A549 (cell line): ENCODE measurements at places on chromosomes 7 and 10. TPM values are rescaled to one million over a fixed set of nuclear protein-coding genes. Genes with fewer than 3 reads are reported as not detected.

DNA sequence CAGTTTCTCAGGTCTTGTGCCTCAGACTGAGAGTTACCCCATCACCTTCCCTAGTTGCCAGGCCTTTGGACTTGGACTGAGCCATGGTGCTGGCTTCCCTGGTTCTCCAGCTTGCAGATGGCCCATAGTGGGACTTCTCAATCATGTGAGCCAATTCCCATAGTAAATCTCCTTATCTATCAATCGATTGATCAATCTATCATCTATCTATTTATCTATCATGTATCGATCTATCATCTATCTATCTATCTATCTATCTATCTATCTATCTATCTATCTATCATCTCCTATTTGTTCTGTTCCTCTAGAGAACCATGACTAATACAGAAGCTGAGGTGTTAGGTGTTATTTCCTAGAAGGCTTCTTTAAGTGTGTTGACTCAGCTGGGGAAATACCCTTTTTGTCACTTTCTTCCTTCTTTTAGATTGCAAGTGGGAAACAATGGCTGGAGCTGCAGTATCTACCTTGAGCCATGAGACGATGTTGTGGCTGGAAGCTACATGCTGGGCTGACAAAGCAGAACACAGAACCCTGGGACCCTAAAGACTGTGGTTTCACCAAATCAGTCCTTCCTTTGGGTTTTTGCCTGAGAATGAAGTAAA lies 234.7 kb upstream of the GLI3 start:
- DNase-seq: no peak

- DNase-seq: no peak
These were observed 23.2 kb downstream of the TPK1 start for GRCh38 chr7:144812379-144813283.

GRCh38 chr7:133575726-133576440 lies 323.0 kb downstream of the EXOC4 start:
- no peak for DNase-seq

- DNase-seq: no peak
These were observed 240.0 kb downstream of the SKAP2 start for GRCh38 chr7:26624431-26624830.

Gene SDK1
- 0.28 to 0.65 TPM (median 0.29 TPM) in 3 replicates for polyA plus RNA-seq

Gene IFIT3
- polyA plus RNA-seq: 2.1 to 2.4 TPM (median 2.2 TPM) in 3 replicates

Gene BET1
- polyA plus RNA-seq: 27.5 to 31.5 TPM (median 31.0 TPM) in 3 replicates

GRCh38 chr10:97876402-97876801 lies 26.8 kb downstream of the GOLGA7B start:
- DNase-seq: no peak

DNA sequence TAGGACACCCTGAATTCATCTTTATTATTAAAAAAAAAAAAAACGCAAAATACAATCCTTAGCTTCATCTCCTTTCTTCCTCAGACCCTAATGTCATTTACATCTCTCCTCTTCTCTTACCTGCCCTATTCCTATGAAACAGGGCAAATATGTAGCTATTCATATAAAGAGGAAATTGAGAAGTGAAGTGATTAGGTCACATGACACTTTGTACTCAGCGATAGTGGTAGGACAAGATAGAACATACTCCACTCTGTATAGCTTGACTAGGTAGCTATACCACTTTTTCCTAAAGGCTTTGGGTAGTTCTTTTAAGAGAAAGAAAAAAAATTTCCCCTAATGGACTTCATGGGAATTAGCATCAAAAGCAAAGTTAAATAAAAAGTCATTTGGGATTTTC lies 6.2 kb upstream of the CELF2 start:
- DNase-seq: no peak

Gene OR9A2
- not detected in 3 replicates for polyA plus RNA-seq

DNA sequence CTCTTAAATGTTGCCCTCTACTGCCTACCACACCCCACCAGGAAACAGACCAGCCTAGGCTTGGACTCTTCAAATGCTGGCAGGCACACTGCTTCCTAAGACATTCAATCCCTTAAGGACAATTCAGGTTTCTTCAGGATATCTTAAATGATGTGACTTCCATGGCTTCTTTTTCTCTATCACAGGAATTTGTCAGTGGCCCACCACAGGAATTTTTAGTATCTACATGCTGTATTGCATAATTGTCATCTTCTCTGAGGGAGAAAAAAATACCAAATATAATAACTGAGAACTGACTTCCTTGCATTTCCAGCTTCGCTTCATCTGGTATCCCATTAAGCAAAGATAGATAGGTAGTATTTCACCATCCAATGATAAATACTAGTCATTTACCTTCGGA lies 129.3 kb downstream of the WNT2 start:
- DNase-seq: no peak

DNA sequence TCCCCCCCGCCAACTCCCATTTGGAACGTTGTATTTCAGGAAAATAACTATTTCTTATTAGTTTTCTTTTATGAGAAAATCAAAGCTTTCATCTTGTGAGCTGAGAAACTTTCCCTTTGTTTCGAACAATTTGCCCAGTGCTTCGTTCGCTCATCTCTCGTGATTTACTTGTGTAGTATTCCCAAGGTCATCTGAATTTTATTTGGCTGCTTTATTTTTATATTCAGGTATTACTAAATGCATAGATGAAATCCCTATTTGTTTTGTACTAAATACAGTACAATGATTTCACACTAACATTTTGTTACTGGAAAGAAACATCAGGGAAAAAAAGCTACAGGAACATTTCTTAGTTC lies 12.0 kb upstream of the EBLN1 start:
- DNase-seq: no peak

DNA sequence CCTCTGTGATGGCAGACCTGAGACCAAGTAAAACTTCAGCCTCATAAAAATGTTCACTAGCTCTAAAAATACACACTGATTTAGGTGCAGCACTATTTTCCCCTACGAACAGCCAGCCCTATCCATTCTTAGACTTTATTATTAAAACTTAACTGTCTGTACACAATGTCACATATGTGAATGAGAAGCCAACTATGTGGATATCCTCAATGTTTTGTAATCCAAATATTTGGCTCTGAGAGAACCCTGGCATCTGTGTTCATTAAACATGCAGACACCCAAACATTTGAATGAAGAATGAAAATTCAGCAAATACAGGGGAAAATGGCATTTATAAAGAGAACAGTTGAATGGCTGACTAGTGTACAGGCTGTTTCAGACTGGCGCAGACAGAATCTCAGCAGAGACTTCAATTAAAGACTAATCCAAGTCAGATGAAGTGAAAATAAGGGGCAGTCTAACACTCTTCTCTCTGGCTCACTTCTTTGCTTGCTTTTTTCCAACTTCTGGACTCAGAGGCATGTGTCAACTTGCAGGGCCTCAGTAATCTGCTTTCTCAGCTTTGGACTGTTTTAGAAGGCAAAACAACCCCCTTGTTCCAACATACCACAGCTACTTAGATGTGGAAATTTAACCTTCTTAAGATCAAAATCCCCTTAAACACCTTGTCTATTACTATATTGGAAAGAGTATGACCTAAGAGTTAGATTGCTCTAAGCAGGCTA lies 47.4 kb upstream of the FAM180A start:
- no peak for DNase-seq

Gene PARD3
- 88.7 to 110 TPM (median 104 TPM) in 3 replicates for polyA plus RNA-seq

DNA sequence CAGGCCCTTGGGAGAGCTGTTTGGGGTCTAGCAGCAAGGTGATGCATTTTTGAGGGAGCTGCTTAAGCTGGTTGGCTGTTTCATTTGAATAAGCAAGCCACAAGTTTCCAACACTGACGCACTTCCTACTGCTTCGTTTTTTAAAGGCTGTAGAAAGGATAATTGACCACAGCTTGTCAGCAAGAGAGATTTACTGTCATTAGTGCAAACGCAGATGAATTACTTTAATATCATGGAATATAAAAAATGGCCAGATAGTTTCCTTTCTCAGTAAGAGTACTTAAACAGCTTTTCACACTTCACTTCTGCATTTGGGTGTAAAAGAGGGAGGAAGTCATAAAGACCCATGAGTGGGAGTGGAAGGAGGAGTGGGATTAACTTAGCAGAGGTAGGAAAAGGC lies 61.5 kb downstream of the FZD1 start:
- DNase-seq: no peak

Gene TMEM130
- 0.35 to 0.44 TPM (median 0.41 TPM) in 3 replicates for polyA plus RNA-seq

DNA sequence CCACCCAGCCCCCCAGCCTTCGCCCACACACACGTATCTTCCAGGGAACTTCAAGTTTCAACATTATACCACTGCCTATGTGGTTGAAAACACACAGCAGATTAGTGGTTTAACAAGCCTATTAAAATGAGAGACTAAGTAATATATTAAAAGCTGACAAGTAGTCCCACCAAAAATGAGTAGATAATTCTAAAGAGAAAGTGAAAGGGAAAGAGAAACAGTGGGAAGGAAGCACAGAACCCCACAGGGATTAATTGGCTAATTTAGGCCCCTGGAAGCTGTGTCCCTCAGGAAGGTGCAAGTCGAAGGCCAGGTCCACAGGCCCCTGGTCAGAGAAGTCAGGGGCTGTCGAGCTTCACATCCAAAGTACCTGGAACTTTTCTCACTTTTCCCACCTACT lies 210.5 kb upstream of the YAE1 start:
- no peak for DNase-seq

- DNase-seq: no peak
These were observed 13.4 kb upstream of the PRF1 start for GRCh38 chr10:70615784-70616522.

Gene GPER1
- polyA plus RNA-seq: 0.50 to 0.80 TPM (median 0.54 TPM) in 3 replicates

DNA sequence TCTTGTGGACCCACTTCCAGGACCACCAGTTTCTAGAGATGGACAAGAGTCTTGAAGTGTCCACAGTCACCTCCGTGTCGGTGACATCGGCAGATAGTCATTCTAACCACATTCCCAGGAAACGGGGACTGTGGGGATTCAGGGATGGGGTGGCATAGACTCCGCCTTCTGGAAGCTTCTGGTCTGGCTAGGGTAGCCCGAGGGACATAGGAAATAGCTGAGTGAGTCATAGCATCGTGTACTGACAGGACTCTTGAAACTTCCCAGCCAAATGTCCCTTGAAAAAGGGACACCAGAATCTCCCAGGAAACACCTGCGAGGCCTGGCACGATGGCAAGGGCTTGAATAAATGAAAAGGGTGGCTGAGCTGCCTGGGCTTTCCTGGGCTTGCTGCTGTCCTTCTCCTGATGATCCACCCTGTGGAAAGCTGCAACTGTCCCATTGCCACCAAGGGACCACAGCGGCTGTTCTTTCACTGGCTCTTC lies 84.1 kb upstream of the LRRC4 start:
- no peak for DNase-seq
